Adipose tissue (tissue), 3 donors: ENCODE measurements at places on chromosomes 12 and 14. TPM values are rescaled to one million over a fixed set of nuclear protein-coding genes. Genes with fewer than 3 reads are reported as not detected.

SERPINA10 gene
- polyA plus RNA-seq: 0.07 TPM

MED13L gene
- polyA plus RNA-seq: 14.2 TPM

CLMN gene
- 19.7 TPM for polyA plus RNA-seq

CLEC4E gene
- 5.5 TPM for polyA plus RNA-seq

IL26 gene
- not detected for polyA plus RNA-seq

CEP128 gene
- 0.64 TPM for polyA plus RNA-seq

GLI1 gene
- polyA plus RNA-seq: 0.11 TPM

NTS gene
- polyA plus RNA-seq: 1.0 TPM

ADGRD1 gene
- 11.0 TPM for polyA plus RNA-seq

AGAP2 gene
- polyA plus RNA-seq: 2.2 TPM

OTOGL gene
- 0.03 TPM for polyA plus RNA-seq

DIO3 gene
- 13.5 TPM for polyA plus RNA-seq

AQP2 gene
- polyA plus RNA-seq: not detected

MLEC gene
- polyA plus RNA-seq: 54.8 TPM

ACRBP gene
- not detected for polyA plus RNA-seq

PTPN6 gene
- 18.8 TPM for polyA plus RNA-seq

KLRC3 gene
- 0.27 TPM for polyA plus RNA-seq

GALC gene
- polyA plus RNA-seq: 7.5 TPM

LRIG3 gene
- 14.7 TPM for polyA plus RNA-seq

COL2A1 gene
- polyA plus RNA-seq: 0.07 TPM

PAX9 gene
- polyA plus RNA-seq: under 0.01 TPM

BCDIN3D gene
- 1.6 TPM for polyA plus RNA-seq

FAIM2 gene
- polyA plus RNA-seq: 6.0 TPM

UNC79 gene
- 0.10 TPM for polyA plus RNA-seq

CSRNP2 gene
- polyA plus RNA-seq: 13.4 TPM

VPS33A gene
- 4.7 TPM for polyA plus RNA-seq

CMTM5 gene
- polyA plus RNA-seq: 0.26 TPM

NPAS3 gene
- 0.51 TPM for polyA plus RNA-seq

KRT83 gene
- polyA plus RNA-seq: not detected

ASB2 gene
- polyA plus RNA-seq: 0.29 TPM

TRIM9 gene
- 0.30 TPM for polyA plus RNA-seq

NXPH4 gene
- polyA plus RNA-seq: 4.5 TPM

CRIP1 gene
- polyA plus RNA-seq: 258 TPM

SPTB gene
- 3.0 TPM for polyA plus RNA-seq

LPAR5 gene
- 0.35 TPM for polyA plus RNA-seq

SLC25A21 gene
- 0.34 TPM for polyA plus RNA-seq

WIF1 gene
- polyA plus RNA-seq: 1.0 TPM

CLEC4A gene
- polyA plus RNA-seq: 2.4 TPM

FAR2 gene
- polyA plus RNA-seq: 4.4 TPM

DTX1 gene
- polyA plus RNA-seq: 21.9 TPM

KCNC2 gene
- polyA plus RNA-seq: not detected

EFCAB11 gene
- polyA plus RNA-seq: 8.7 TPM

ARMH4 gene
- 2.2 TPM for polyA plus RNA-seq

AQP6 gene
- 1.7 TPM for polyA plus RNA-seq

FGF6 gene
- not detected for polyA plus RNA-seq

SIX4 gene
- 0.22 TPM for polyA plus RNA-seq

SLC5A8 gene
- polyA plus RNA-seq: 0.02 TPM
